Head of caudate nucleus (tissue), 42 donors: ENCODE measurements at places on chromosomes 1 and 21.

DNA sequence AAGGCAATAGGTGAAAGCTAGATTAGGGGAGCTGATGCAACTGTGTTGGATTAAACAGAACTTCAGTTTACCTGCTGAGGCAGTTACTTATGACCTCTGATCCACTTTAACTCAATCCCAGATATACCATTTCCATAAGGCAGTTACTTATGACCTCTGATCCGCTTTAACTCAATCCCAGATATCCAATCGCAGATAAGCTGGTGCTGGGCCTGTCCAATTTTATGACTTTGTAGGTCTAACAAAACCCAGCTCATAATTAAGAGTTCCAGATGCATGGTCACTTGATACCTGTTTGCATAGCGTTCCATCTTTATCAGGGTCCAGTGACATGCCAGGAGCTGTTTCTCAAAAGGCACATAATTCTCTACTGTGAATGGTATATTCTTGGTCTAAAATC, 396.0 kb downstream of the AGBL4 start:
- DNase-seq = no peak

DNA sequence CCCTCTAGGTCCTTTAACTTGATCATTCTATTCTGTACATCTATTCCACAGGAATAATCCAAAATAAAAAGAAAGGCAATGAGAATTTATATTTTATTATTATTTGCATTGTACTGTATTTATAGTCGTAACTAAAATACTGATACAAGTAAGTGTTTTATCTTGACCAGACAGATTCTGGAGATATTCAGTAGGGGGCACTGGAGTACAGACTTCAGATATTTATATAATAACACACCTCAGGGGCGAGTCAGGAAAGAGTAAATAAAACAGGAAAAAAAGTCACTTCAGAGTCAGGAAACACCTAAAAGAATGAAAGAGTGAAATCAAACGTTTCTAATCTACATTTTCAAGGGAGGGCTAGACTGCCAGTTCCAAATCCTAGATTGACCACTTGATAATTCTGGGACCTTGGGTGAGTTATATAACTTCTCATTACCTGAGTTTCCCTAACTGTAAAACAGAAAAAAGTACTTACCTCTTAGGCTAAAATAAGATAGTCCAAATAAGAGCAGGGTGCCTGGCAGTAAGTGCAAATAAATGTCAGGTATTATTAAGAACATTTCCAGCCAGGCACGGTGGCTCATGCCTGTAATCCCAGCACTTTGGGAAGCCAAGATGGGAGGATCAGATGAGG, 31.1 kb upstream of the MTF1 start:
- DNase-seq = no peak

DNA sequence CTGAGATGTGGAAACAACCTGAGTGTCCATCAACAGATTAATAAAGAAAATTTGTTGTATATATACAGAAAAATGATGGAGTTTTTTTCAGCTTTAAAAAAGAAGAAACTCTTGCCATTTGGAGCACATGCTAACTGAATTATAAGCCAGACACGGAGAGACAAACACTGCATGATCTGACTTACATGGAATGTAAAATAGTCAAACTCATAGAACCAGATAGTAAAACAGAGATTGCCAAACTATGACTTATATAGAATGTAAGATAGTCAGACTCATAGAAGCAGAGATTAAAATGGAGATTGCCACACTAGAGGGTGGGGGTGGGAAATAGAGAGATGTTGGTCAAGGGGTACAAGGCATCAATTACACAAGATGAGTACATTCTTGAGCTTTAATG, 1786.6 kb downstream of the PLA2G4A start:
- DNase-seq = no peak

DNA sequence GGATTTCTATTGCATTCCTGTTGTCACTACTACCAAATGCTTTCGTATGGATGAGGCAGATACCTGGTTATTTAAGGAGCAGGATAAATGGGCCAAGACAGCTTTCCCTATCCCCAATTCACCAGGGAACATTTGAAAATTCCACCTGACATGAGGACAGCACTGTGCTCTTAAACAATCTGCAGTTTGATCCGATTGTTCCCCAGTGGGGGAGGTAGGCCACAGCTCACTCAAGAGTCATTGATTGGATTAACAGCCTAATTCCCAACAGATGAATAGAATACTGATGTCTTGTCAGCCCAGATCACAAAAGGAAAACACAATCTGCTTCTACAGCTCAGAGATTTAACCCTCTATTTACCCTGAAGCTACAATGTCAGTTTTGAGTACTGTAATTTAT, 123.9 kb downstream of the LHX4 start:
- no peak for DNase-seq

DNA sequence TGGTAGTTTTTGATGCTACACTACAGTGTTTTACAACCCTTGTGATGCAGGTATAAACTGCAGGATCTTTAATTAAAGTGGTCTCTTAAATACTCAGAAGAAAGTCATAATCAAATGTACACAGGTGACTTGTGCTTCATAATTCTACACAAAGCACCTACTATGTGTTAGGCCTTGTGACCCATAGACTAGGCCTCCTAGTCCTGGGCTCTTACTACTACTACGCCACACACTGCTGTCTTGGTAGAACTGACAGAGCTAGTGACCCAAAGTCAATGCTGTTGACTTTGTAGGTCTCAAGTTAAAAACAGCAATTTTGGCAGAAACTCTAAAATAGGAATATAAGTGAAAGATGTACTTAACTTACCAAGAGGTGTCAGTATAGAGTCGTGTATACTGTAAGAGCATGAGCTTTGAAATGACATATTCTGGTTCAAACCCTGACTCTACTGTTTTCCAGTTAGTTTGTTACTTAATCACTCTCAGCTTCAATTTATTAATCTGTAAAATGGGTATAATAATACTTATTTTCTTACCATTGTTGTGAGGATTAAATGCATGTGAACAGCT, 48.6 kb upstream of the LMO4 start:
- DNase-seq = no peak

DNA sequence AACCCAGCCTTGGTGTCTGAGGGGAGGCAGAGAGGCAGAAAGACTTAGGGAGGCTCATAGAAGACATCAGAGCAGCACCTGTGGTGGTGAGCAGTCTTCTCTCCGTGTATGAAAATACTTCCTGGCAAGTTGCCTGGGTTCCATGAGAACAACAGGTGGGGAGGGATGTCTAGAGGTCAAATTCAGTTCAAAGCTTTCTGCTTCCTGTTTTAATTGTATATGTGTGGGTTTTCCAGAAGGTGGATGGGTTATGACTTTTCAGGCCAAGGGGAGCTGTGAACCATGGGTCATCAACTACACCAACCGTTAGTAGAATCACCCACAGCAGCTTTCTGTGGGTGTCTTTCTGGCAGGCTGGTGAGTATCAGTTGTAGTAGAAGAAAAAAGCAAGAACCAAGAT, 4.1 kb upstream of the FCRL2 start:
- no peak for DNase-seq
